ENCODE measurements at places on chromosomes 13 and 19.

DNA sequence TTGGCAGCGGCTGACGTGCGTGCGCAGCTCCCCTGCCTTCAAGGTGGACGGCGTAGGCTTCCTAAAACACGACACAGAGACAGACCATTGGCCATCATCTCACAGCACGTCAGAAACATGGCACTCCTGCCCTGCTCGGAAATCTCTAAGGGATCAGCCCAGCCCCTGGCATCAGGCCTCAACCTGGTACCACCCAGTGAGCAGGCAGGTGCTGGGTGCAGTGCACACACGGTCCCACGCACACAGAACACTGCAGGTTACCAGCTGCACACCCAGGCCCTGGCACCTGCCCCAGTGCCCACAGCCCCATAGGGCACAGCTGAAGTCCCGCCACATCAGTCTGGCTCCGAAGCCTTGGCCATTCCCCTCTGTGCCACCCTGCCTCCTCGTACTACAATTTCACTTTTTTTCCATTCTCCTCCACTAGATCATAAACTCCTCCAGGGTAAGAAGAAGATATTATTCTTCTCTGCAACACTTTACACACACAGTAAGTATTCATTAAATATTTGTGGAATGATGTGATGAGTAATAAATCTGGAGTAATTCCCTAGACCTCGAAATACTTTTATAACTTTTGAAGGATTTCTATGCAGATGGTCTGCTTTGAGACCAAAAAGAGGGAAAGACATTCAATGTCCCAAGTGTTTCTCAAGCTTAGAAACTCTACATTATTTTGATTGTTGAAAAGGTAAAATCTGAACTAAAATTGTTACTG, 156.4 kb downstream of the COL4A1 start:
- no peak for DNase-seq

DNA sequence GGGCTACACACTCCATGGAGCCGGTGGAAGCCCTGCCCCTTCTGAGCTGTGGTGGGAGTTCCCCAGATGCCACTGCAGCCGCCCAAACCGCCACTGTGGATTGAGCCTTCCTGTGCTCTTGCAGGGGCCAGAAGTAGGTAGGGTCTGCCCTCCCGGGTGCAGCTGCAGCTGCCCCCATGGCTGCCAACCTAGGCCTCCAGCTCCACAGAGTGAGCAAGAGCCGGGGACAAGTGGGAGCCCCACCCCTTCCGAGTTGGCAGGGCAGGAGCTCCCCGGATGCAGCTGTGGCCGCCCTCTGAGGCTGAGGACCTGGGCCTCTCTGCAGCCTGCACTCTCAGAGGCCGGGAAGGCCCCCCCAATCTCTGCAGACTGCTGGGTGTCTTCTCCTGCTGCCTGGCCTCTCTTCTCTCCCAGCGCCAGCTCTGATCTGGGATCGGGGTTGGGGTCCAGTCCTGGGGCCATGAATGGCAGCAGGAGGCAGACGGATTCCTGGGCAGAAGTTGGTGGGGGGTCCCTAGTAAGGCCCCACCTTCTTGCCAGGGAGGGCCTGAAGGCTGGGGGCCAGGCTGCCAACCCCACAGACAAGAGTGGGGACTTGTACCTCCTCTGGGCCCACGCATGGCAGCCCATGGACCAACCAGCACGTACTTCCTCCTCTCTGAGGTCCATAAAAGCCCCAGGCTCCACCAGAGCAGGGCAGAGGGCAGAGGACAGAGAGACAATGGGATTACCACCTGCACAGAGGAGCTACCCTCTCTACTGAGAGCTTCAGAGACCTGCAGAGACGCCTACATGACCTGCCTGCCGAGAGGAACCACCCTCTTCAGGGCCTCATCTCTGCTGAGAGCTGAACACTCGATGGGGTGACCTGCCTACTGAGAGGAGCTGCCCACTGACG, 28.9 kb downstream of the AP2S1 start:
- DNase-seq: no peak

DNA sequence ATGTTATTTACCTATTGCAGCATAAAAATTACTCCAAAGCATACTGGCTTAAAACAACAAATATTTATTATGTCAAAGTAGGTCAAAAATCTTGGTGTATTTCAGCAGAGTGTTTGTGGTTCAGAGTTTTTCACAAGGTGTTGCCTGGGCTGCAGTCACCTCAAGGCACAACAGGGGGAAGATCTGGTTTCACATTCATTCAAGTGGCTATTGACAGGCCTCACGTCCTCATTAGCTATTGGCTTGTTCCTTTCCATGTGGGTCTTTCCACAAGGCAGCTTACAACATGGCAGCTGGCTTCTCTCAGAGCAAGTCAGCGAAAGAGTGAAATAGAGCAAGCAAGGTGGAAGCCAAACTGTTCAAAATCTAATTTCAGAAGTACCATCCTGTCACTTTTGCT, 602.9 kb downstream of the OLFM4 start:
- DNase-seq: no peak

GRCh38 chr13:46134494-46134893, 29.7 kb upstream of the CPB2 start:
- no peak for DNase-seq

- no peak for DNase-seq
Observed at GRCh38 chr13:33089311-33089710, 73.1 kb downstream of the KL start.

GRCh38 chr19:2469102-2469914, 6.6 kb upstream of the GADD45B start:
- DNase-seq: no peak

DNA sequence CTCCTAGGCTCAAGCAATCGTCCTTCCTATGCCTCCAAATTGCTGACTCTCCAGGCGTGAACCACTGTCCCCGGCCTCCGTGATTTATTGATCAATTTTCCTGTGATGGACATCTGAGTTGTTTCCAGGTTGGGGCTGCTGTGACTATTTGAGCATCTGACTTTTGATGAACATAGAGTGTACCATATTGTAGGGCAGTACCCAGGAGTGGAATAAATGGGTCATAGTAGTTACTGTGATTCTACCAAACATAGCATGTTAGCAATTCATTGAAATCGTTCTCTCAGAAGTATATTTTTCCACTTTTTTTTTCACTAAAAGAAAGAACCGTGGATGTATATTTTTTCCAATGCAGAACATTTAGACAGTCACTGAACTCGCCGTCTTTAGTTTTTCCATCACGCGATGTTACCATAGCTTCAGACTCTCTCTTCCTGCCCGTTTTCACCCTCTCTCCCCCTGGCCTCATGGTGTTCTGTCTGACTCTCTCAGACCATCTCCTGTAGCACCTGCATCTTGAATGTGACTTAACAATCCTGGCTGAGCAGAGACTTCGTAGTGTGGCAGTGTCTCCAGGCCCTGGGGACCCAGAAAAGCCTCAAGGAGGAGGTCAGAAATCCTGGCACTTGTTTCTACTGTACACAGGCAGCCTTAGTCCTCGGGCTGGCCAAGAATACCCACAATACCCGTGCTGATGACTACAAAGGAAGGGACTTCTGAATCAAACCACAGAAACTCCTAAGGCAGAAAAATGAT, 3.2 kb upstream of the RASGRP4 start:
- no peak for DNase-seq

- no peak for DNase-seq
Observed at GRCh38 chr19:19262190-19263057, 10.7 kb downstream of the TM6SF2 start.

DNA sequence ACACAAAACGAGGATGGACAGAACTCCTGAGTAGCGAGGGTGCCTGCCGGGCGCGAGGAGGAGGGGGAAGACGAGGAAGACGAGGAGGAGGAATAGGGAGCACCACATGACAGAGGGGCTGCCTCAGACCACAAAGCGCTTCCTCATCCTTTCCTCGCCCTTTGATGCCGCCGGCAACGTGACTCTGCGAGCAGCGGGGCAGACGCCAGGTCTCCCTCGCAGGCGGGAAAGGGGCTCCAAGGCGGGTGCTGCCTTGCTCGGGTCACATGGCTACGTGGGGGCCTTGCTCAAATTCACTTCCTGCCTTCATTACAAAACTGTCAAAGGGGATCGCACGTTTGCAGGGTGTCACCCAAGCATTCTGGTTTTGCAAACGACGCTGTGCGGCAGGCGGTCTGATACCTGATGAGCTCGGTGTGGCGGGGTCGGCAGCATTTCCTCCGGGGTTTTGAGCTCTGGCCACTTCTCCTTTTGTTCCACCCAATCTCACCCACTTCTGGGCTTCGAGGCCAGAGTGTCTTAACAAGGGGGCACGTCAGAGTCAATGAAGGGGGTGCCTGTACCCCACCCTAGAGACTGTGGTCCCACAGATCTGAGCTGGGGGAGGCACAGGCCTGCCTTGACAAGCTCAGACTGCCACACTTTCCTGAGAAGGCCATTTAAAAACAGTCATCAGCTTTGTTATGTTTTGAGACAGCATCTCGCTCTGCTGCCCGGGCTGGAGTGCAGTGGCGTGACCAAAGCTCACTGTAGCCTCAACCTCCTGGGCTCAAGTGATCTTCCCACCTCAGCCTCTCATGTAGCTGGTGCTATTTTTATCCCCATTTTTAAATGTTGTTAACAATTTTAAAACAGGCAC, 14.9 kb downstream of the MAP2K2 start:
- DNase-seq: no peak

- no peak for DNase-seq
Observed at GRCh38 chr19:52221831-52222375, 32.1 kb downstream of the PPP2R1A start.

GRCh38 chr13:43030548-43030947, 7.2 kb downstream of the DNAJC15 start:
- no peak for DNase-seq
